Right cardiac atrium (tissue), 5 donors: ENCODE measurements at places on chromosomes 6 and 20. TPM values are rescaled to one million over a fixed set of nuclear protein-coding genes. Genes with fewer than 3 reads are reported as not detected.

The ECT2L gene
- 2.8 TPM for total RNA-seq

The TSPO2 gene
- not detected for total RNA-seq

The ZNF334 gene
- 1.3 TPM for total RNA-seq

The C4A gene
- 148 TPM for total RNA-seq

The CNKSR3 gene
- 18.8 TPM for total RNA-seq

The PI16 gene
- 41.7 TPM for total RNA-seq
